Neural progenitor cell (in vitro differentiated cells): ENCODE measurements at places on chromosomes 3 and 15. TPM values are rescaled to one million over a fixed set of nuclear protein-coding genes. Genes with fewer than 3 reads are reported as not detected.

DNA sequence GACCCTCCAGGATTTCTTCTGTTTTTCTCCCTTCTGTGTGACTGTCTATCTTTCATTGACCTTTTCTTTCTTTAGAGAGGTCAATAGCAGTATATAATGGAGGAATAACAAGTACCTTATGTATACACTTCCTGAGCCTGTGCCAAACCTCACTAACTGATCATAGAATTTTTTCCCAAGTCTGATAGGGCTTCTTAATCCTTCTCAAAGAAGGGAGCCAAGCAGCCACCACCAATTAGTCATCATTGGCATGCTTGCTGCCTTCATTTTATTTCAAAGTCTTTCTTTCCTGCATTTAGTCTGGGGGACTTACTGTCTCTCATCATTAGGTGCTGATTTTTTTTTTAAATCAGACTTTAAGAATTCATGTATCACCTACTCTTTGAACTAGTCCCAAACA is 327.0 kb downstream of the FEZF2 start:
- no peak overlapping the region for H3K27ac ChIP-seq
- H3K27me3 ChIP-seq = no peaks in the 10 kb centered on the region
- no peak overlapping the region for H3K4me3 ChIP-seq
- DNase-seq = no peak
- H3K4me1 ChIP-seq = peaks cover 10% of the 10 kb centered on the region
- no peaks in the 10 kb centered on the region for H3K36me3 ChIP-seq

GRCh38 chr3:194961149-194961548 is 275.5 kb downstream of the FAM43A start:
- no peaks in the 10 kb centered on the region for H3K4me1 ChIP-seq
- no peak overlapping the region for H3K4me3 ChIP-seq
- no peak overlapping the region for H3K27ac ChIP-seq

DNA sequence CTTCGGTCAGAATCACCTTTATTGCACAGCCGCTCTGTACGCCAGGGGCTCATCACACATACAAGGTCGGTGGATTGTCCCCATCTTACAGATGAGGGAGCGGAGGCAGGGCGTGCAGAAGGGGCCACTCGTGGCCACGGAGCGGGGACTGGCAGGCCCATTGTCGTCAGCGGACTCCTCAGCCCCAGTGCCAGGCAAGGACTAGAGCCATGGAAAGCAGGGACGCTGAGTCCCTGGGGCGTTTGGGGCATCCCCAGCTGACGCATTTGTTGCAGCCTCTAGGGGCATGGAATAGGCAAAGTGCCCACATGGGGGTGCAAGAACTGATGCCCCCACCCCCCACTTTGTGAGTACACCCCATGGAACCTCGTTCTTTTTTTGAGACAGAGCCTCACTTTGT is 29.8 kb upstream of the FURIN start:
- H3K27ac ChIP-seq = no peak overlapping the region
- H3K36me3 ChIP-seq = no peaks in the 10 kb centered on the region
- no peaks in the 10 kb centered on the region for H3K27me3 ChIP-seq
- no peak for DNase-seq
- H3K4me3 ChIP-seq = no peak overlapping the region

Gene GOLGA6A
- total RNA-seq = 0.04 and 0.59 TPM in 2 replicates

- H3K27me3 ChIP-seq = no peaks in the 10 kb centered on the region
- no peaks in the 10 kb centered on the region for H3K36me3 ChIP-seq
- H3K27ac ChIP-seq = no peak overlapping the region
- H3K4me3 ChIP-seq = no peak overlapping the region
- no peaks in the 10 kb centered on the region for H3K4me1 ChIP-seq
Measured at GRCh38 chr3:48966367-48966766, 23.7 kb upstream of the P4HTM start.

DNA sequence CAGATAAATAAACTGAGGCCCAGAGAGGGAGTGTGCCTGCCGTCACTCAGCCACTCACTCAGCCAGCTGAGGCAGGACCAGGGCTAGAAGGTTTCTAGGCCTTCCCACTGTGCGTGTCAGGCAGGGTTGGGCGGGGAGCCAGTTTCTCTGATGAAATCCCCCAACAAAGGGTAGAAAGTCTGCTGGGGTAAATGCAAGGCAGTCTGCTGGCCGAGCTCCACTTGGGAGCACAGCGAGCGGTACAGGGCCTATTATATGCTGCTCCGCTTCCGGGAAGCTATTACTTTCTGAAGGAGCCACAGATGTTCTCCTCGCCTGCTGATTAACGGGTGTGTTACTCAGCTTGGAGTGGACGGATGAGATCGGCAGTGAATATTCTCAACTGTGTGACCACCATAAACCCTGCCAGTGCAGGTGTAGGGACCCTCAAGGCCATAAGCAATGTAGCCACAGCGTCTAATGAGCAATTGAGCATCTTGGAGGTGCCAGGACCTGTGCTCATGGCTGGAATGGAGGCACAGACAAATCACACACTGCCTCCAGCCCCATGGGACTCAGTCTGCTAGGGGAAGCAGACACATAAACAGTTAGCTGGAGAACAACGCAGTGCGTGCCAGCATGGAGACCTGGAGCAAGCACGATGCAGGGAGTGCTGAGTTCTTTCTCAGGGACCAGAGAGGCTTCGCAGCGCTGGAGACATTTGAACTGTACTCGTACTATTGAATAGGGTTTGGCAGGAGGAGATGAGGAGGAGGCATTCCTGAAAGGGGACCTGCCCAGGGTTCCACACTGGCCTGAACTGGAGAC is 42.1 kb downstream of the CORO2B start:
- H3K4me3 ChIP-seq = no peak overlapping the region
- no peaks in the 10 kb centered on the region for H3K36me3 ChIP-seq
- no peaks in the 10 kb centered on the region for H3K27me3 ChIP-seq
- no peak overlapping the region for H3K27ac ChIP-seq

Gene COL7A1
- total RNA-seq = 3.0 and 13.3 TPM in 2 replicates

DNA sequence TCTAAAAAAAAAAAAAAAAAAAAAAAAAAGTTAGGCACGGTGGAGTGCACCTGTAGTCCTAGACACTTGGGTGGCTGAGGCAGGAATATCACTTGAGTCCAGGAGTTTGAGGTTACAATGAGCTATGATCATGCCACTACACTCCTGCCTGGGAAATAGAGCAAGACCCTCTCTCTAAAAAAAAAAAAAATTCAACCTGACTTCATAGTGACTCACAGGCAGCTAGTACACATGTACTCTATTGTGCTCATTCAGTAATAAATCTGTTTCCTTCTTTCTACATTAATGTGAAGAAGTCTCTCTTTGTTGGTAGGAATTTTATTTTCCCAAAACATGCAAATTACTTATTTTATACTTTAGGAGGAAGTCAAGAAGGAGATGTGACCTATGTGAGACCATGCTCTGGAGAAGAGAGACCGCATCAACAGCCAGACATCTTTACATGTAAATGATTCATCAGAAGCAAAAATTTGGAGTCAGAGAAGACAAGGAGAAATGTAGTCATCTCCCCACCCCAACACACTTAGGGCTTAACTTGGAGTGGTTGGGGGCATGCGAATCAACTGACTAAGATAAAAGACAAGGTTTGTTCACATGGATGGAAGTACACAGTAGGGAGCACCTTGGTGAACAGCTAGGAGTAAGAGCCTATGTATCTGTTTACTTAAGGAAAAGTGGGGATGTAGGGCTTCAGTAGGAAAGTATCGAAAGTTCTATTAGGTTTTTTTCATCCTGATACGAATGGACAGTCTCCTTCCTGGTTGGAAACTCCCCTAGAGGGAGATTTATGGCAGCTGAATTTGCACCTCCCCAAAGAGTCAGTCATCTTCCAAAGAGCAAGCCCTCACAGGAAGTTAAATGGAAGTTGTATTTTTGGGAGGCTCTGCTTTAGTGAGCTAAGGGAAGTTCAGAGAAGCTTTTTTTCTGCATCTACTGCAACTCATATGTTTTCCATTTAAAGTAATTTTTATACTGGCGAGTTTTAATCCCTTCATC is 23.0 kb upstream of the NMD3 start:
- DNase-seq = no peak
- H3K4me3 ChIP-seq = no peak overlapping the region
- no peaks in the 10 kb centered on the region for H3K36me3 ChIP-seq
- H3K4me1 ChIP-seq = no peaks in the 10 kb centered on the region

GRCh38 chr15:26287381-26287780 is 424.3 kb upstream of the ATP10A start:
- no peaks in the 10 kb centered on the region for H3K36me3 ChIP-seq
- no peaks in the 10 kb centered on the region for H3K27me3 ChIP-seq
- no peak overlapping the region for H3K27ac ChIP-seq
- no peaks in the 10 kb centered on the region for H3K4me1 ChIP-seq
- no peak for DNase-seq

Gene VEPH1
- total RNA-seq = 0.96 TPM in 1 of 2 replicates, not detected in the other

DNA sequence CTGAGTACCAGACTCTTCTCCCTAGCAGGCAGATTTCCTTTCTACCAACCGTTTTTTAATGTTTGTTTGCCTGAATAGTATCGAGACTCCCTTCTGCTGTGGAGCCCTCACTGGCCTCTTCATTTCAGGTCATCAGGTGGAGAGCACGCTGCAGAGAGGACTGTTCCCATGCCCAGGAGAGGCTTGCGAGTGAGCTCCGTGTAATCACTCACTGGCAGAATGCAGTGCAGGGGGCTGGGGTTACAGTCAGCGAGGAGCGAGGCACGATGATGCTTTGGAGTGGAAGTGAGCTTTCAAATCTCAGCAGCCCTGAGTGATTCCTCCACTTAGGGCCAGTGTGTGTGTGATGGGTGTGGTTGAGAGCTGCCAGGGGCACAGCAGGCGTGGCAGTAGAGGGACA is 385.2 kb downstream of the SHQ1 start:
- H3K4me3 ChIP-seq = no peak overlapping the region
- no peaks in the 10 kb centered on the region for H3K36me3 ChIP-seq
- H3K27ac ChIP-seq = no peak overlapping the region
- peaks cover 4% of the 10 kb centered on the region for H3K4me1 ChIP-seq

- H3K27me3 ChIP-seq = no peaks in the 10 kb centered on the region
- H3K4me3 ChIP-seq = no peak overlapping the region
- H3K36me3 ChIP-seq = no peaks in the 10 kb centered on the region
- H3K4me1 ChIP-seq = no peaks in the 10 kb centered on the region
Measured at GRCh38 chr15:81084716-81085115, 49.4 kb upstream of the CFAP161 start.

DNA sequence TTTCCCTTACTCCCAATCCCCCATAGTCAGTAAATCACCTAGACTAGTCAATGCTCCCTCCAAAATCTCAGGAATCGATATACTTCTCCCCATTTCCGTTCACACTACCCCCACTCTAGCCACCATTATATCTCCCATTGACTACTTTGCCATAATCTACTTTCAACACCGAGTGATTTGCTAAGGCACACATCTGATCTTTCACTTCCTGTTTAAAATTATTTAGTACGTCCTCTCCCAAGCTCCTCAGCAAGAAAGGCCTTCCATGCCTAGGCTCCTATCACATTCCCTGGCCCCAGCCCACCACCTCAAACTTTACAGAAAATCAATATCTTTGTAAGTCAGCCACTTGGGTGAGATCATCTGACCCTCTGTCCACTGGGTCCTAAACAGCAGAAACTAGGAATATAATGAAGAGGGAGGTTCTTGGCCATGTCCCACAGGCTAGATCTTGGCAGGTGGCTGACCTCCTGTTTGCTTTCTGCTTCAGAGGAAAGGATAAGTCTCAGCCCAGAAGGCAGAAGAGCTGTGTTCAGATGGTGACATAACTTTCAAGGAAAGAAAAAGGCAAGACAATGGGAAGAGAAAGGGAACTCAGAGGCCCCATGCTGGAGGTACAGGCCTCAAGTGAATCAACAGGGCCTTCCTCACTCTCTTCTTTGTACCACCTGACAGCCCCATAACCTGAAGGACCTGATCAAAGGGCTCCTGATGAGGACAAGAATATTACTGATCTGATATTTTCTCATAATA is 103.0 kb downstream of the RPL22L1 start:
- H3K4me1 ChIP-seq = no peaks in the 10 kb centered on the region
- no peak overlapping the region for H3K4me3 ChIP-seq
- H3K27me3 ChIP-seq = no peaks in the 10 kb centered on the region

Gene DPH6
- total RNA-seq = 27.2 and 41.1 TPM in 2 replicates

DNA sequence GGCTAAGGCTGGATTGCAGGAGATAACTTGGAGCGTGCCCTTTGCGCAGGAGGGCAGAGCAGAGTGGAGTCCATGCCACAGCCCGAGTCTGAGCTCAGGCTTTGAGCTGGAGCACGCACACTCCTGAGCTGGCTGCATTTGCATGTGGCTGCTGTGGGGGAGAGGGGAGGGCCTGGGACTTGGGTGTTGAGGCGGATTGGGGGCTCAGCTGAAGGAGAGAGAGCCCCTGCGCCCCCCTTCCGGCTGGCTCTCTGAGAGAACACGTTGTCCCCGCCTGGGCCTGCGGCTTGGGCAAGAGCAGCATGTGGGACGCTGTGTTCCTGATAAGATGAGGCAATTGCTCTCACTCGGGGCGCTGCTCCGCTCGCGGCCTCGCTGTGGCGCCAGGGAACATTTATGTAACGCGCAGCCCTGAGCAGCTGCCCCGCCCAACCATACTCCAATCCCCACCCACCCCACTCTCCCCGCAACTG is 39.1 kb downstream of the KLF13 start:
- no peak overlapping the region for H3K27ac ChIP-seq
- H3K4me1 ChIP-seq = peaks cover 46% of the 10 kb centered on the region
- peak overlapping the region; percentile 17 for H3K4me3 ChIP-seq
- no peaks in the 10 kb centered on the region for H3K36me3 ChIP-seq

DNA sequence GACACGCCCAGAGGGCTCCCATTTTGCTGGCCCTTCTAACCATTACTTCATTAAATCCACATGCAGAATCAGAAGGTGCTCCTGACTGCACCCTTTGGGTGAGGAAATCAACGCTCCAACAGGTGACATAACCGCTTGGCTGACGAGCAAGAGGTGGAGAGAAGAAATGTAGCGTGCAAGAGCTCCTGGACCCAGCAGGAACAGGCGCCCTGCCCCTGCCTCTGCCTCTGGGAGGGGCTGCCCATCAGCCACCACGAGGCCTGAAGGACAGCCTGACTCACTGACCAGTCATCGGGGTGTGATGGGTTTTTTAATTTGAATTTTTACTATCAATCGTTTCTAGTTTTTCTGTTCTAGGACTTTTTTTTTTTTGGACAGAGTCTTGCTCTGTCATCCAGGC is 218.2 kb downstream of the ADAMTS17 start:
- H3K4me1 ChIP-seq = no peaks in the 10 kb centered on the region
- no peak for DNase-seq
- no peaks in the 10 kb centered on the region for H3K36me3 ChIP-seq
- H3K4me3 ChIP-seq = no peak overlapping the region

GRCh38 chr15:58840048-58840447 is 68.9 kb downstream of the MINDY2 start:
- H3K36me3 ChIP-seq = no peaks in the 10 kb centered on the region
- no peak overlapping the region for H3K4me3 ChIP-seq
- no peak overlapping the region for H3K27ac ChIP-seq
- no peaks in the 10 kb centered on the region for H3K27me3 ChIP-seq
- DNase-seq = no peak

- no peak for DNase-seq
- no peaks in the 10 kb centered on the region for H3K36me3 ChIP-seq
- H3K4me1 ChIP-seq = no peaks in the 10 kb centered on the region
- H3K4me3 ChIP-seq = no peak overlapping the region
Measured at GRCh38 chr3:11808231-11808630, 38.5 kb downstream of the TAMM41 start.

DNA sequence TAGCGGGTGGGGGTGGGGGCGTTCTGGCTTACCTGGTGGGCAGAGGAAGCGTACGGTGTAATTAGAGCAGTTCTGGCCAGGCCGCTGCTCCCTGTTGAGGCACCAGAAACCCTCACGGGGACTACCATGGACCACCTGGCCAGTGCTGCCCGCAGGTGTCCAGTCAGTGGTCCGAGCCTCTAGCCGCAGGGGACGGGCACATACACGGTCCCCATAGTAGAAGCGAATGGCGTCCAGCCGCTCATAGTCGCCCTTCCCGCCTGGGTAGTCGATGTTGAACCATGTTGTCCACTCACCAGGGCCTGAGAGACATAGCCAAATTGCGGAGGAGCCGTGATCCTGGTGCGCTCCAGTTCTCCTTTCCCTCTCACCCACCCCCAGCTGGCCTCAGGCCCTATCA is 4.5 kb downstream of the CILP start:
- H3K27me3 ChIP-seq = no peaks in the 10 kb centered on the region
- no peak for DNase-seq
- H3K4me3 ChIP-seq = no peak overlapping the region
- H3K27ac ChIP-seq = no peak overlapping the region
- no peaks in the 10 kb centered on the region for H3K36me3 ChIP-seq

Gene NR1I2
- total RNA-seq = 0.22 and 0.69 TPM in 2 replicates
